HFFc6 (cell line): ENCODE measurements at places on chromosomes 11 and 22. TPM values are rescaled to one million over a fixed set of nuclear protein-coding genes. Genes with fewer than 3 reads are reported as not detected.

Gene POU2AF1
- total RNA-seq: not detected in 3 replicates

Gene SCGB2A2
- not detected in 3 replicates for total RNA-seq

Gene MOGAT2
- not detected in 2 replicates for total RNA-seq

Gene CBX7
- 7.1 to 7.2 TPM (median 7.2 TPM) in 3 replicates for total RNA-seq

Gene RAB39A
- not detected in 3 replicates for total RNA-seq

Gene P4HA3
- 0.89 to 3.9 TPM (median 3.2 TPM) in 3 replicates for total RNA-seq

Gene ACCS
- 3.6 to 5.1 TPM (median 4.9 TPM) in 3 replicates for total RNA-seq

Gene HTR3B
- total RNA-seq: not detected in 2 replicates

Gene INSC
- 0.14 and 0.39 TPM in 2 replicates for total RNA-seq

Gene KIAA0930
- 57.4 to 69.5 TPM (median 69.2 TPM) in 3 replicates for total RNA-seq

Gene DGCR6
- total RNA-seq: 0.47 to 1.2 TPM (median 0.87 TPM) in 3 replicates

Gene PCNX3
- total RNA-seq: 61.3 to 66.7 TPM (median 63.0 TPM) in 3 replicates

Gene CD3D
- not detected in 3 replicates for total RNA-seq

Gene PANX3
- not detected in 3 replicates for total RNA-seq

Gene KREMEN1
- total RNA-seq: 0.50 to 0.93 TPM (median 0.61 TPM) in 3 replicates

Gene RFPL2
- total RNA-seq: not detected in 2 replicates

Gene CARD16
- total RNA-seq: 7.8 to 11.2 TPM (median 8.1 TPM) in 3 replicates

Gene UEVLD
- total RNA-seq: 18.0 to 28.9 TPM (median 20.2 TPM) in 3 replicates

Gene CREB3L1
- 290 to 328 TPM (median 294 TPM) in 3 replicates for total RNA-seq

Gene CHST1
- total RNA-seq: 0.09 to 0.12 TPM in 2 of 3 replicates, not detected in the other

Gene CCDC116
- total RNA-seq: 0.14 to 0.17 TPM (median 0.16 TPM) in 3 replicates

Gene PLA2G3
- total RNA-seq: not detected in 3 replicates

Gene MS4A14
- total RNA-seq: not detected in 3 replicates

Gene PRODH
- not detected in 3 replicates for total RNA-seq

Gene MIOX
- not detected in 3 replicates for total RNA-seq

Gene YAP1
- total RNA-seq: 112 to 132 TPM (median 132 TPM) in 3 replicates

Gene OR51B4
- total RNA-seq: not detected in 3 replicates

Gene FIBP
- 117 and 124 TPM in 2 replicates for total RNA-seq

Gene BTBD18
- total RNA-seq: not detected in 3 replicates

Gene SSH3
- total RNA-seq: 21.4 and 28.7 TPM in 2 replicates

Gene PVALB
- total RNA-seq: not detected in 3 replicates

Gene ANO9
- total RNA-seq: not detected in 3 replicates

Gene UBQLNL
- total RNA-seq: 0.17 TPM in 1 of 3 replicates, not detected in the others

Gene C11orf91
- 0.35 TPM in 1 of 3 replicates, not detected in the others for total RNA-seq

Gene GGTLC3
- not detected in 3 replicates for total RNA-seq
